Effector CD4-positive, alpha-beta T cell (primary cell): ENCODE measurements at places on chromosomes 13 and 19.

DNA sequence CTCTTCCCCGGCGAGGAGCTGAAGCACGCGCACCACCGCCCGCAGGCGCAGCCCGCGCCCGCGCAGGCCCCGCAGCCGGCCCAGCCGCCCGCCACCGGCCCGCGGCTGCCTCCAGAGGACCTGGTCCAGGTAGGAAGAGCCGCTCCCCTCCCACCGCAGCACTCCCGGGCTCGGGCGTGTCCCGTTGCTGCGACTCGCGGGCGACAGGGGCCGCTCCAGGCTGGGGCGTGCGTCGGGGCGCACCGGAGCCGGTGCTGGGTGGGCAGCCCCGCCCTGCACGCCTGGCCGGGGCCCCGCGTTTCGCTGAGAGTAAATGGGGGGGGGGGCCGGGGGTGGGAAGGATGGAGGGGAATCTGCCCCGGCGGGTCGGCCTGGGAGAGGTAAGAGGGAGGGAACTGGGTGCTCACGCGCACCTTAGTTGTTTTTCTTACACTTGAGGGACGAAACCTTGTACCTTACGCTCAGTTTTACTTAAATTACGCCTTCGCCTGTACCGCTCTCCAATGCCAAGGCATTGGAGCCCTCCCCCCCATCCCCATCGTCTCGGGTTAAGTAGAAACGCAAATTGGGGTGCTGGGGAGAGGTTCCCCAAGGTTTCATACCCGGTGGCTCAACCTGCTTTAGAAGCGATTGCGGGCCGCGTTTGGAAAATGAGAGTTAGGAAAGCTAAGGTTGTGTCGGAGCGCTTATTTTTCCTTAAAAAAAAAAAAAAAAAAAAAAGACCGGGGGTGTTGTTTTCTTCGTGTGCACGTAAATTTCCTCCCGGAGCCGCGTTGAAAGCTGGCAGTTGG, 850 bp downstream of the KLF5 start:
- DNase-seq: peak; percentile 23

DNA sequence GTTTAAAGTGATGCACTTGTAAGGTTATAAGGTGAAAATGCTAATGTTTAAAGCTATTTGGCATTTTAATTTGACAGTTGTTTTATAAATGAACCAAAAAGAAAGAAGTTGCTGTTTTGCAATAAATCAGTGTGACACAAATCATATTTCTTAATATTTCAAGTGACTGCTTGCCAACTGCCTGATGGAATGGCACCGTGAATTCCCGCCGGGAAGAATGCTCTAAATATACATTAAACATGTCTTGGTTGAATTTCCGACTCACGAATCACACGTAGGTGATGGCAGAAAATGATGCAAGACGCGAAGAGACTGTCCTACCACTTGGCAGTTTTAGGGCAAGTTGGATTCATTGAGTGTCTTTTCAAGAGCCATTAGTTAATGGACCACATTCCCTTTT, 3.1 kb upstream of the GJB2 start:
- no peak for DNase-seq

GRCh38 chr13:51562011-51562671, 22.1 kb upstream of the WDFY2 start:
- DNase-seq: no peak

- no peak for DNase-seq
These were observed 5.0 kb upstream of the ADM5 start for GRCh38 chr19:49684251-49684982.

GRCh38 chr19:50607874-50608785, 31.6 kb downstream of the SYT3 start:
- DNase-seq: peak; percentile 30

DNA sequence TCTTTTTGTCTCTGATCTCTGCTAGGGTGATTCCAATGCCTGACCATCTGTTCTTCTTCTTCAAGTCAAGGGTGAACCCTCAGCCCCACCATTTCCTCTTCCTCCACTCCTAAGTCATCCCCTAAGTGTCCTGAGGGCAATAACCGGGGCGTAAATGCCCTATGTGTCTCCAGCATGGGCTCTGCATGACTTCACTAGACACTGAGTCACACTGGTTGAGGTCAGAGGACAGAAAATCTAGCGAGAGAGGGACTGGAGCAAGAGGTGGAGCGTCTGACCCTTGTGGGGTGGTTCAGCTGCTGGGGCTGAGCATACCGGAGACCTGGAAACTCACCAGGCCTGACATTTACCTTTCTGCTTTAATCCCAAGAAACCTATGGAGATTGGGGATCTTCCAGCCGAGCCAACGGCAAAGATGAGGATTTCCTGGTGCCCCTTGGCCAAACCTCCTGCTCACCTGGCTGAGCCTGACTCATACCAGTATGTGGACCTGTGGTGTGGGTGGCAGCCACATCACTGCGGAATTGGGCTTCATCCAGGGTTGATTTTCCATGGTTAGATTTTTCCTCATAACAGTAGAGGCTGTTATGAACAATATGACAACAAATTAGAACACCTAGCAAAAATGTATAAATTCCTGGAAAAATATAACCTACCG, 26.9 kb downstream of the SCGB2B2 start:
- no peak for DNase-seq

GRCh38 chr19:49113762-49114629, at the start of gene LIN7B:
Gene LIN7B (plus strand): TSS chr19:49114370. CDS start chr19:49114405, 35 bp downstream.
- DNase-seq: peak; percentile 64

GRCh38 chr13:113298043-113298945, 1.3 kb downstream of the LAMP1 start:
- no peak for DNase-seq

- DNase-seq: no peak
These were observed 19.0 kb upstream of the PLPP2 start for GRCh38 chr19:310141-310651.

DNA sequence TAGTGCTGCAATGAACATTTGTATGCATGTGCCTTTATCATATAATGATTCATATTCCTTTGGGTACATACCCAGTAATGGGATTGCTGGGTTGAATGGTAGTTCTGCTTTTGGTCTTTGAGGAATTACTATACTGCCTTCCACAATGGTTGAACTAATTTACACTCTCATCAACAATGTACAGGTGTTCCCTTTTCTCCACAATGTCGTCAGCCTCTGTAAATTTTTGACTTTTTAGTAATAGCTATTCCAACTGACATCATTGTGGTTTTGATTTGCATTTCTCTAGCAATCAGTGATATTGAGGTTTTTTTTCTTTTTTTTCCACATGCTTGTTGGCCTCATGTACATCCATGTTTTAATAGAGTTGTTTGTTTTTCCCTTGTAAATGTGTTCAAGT, 2473.5 kb downstream of the PCDH9 start:
- DNase-seq: no peak

DNA sequence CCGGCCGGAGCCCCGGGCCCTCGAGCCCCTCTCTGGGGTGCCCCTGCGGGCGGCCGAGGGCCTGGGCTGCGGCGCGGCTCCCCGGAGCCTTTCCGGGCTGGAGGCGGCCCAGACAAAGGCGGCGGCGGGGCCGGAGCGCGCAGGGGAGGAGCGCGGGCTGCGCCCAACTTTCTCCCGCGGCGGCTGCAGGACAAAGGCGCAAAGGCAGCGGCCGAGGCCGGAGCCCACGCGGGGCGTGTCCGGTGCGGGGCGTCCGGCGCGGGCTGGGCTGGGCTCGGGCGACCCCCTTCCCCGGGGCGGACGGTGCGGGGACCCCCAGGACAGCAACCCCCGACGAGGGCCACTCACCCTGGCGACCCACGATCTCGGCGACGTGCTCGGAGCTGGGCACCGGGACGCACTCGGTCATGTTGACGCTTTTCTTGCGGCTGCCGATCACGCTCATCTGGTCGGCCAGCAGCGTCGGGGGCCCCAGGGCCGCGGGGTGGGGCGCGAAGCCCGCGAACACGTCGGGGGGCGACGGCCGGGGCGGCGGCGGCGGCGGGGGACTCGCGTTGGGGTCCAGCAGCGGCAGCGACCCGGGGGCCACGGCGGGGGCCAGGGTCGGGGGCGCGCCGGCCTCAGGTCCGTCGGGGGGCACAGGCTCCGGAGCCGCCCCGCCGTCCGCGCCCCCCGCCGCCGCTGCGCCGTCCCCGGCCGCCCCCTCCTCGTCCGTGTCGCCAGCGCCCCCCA, 843 bp downstream of the MEX3D start:
- no peak for DNase-seq

DNA sequence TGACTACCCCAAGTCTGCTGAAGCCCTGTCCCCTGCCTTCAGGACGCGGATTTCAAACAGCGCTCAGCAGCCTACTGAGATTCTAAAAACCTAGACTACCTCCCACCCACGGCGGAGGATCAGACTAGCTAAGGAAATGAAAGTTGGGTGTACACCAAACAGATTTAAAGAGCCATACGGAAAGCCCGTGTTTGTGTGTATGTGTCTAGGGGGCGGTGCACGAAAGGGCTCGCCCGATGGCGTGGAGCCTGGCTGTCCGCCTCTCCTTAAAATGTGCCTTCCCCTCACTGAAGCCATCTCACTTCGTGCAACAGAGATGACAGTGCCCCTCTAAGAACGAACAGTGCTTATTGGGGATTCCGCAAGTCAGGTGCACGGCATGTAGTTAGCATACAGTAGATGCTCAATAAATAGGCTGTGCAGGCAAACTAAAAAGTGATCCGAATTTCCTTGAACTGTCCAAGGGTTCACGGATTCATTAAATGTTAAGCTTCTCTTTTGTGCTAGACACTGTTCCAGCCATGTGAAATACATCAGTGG, 639 bp downstream of the LENG1 start:
- no peak for DNase-seq

DNA sequence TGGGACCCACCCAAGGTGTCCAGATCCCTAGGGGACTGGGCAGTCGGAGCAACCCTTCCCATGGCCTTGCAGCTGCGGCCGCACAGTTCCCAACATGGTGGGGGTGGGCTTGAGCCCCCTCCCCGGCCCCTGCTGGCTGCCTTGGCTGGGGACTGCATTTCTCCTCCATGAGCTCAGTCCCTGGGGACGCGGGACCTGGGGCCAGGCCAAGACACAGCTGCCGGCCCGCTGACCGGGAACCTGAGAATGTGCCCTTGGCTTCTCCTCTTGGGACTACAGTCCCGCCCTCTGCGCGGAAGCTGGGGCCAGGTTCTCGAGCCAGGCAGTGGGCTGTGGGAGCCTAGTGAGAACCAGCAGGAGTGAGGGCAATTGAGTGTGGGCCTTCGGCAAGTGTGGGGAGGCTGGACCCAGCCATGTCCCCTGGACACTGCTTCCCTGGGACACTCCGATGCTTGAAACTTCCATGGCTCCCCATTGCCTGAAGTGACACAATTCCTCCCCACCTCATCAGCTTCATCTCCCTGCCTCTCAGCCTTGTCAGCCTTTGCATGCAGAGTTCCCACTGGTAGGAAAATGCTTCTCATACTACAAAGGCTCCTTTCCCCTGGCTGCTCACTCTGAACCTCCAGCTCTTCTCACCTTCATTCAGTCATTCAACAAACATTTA, 13.1 kb upstream of the NOTCH3 start:
- no peak for DNase-seq

DNA sequence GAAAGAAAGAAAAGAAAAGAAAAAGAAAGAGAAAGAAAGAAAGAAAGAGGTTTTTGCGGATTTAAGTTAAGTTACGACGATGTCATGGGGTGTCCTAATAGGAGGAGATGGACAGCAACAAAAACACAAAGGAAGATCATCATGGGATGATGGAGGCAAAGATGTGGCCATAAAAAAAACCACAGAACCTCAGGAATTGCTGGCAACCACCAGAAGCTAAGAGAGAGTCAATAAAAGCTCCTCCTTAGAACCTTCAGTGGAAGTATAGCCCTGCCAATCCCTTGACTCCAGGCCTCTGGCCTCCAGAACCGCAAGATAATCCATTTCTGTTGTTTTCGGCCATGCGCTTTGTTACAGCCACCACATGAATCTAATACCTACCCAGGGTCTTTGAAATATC, 11.5 kb downstream of the PLEKHA4 start:
- DNase-seq: no peak

DNA sequence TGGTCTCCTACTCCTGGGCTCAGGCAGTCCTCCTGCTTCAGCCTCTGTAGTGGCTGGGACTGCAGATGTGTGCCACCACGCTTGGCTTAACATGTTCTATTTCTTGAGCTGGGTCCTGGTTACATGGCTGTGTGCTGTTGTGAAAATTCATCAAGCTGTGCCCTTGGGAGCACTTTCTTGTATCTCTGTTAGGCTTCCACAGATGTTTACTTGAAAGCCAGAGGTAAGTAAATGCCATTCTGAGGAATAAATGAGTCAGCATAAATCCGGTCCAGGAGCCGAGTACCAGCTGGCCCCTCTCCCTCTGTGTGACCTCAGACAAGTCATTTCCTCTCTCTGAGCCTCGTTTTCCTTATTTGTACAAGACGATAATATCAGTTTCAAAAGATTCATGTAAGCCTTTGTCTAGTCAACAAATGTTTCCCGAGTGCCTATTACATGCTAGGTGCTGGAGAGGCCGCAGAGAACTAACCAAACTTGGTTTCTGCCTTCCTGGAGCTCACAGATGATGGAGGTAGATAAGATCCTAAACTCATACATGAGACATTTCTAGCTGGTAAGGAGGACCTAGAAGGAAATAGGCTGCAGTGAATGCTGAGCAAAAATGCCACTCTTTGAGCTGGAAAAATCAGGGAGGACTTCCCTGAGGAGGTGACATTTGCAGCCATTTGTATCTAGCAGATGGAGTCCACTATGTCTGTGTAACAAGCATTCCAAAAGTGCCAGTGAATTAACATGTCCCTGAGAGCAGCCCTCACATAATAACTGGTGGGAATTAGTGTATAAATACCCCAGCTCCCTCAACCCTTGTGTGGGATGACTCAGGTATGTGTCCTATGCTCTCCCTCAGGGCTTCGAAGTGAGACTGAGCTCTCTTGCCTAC, 2.7 kb upstream of the RASAL3 start:
- peak; percentile 39 for DNase-seq

DNA sequence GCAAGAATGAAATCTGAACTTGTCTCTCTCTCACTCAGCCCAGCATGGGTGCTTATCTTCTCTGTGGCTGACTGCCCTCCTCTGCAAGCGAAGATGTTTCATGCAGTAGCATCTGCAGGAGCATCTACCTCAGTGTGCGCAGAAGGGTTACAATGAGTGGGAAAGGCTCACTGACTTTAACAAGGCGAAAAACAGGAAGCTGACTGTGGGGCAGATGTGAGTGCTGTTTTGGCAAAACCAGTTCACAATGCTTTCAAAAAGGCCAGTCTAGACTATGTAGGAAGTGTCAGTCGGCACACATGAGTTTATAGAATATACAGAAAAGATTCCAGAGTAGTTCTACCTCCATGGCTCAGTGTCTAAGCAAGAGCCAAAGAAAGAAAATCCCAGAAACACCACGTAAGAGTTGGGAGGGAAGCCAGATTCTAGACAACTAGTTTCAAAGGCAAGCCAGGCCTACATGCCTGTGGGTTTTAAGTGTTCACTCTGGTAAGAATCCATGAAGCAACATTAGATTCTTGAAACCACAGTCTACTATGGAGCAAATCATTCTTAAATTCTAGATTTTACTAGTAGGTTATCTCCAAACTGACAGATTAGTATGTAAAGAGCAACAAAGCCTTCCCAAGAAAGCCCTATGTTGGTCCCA, 124.5 kb downstream of the ABCC4 start:
- DNase-seq: no peak

DNA sequence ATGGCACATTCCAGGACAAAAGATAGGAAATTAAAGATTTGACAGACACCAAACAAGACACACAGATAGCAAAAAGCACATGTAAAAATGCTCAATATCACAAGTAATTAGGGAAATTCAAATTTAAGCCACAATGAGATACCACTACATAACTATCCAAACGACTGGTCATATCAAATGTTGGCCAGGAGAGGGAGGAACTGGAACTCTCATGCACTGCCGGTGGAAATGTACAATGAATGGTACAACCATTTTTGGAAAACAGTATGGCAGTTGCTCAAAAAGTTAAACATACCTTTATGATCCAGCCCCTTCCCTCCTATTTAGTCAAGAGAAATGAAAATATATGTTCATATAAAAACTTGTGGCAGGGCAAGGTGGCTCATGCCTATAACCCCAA, 36.8 kb upstream of the CYP2S1 start:
- DNase-seq: no peak

- no peak for DNase-seq
These were observed 293.3 kb downstream of the ZNF536 start for GRCh38 chr19:30665449-30665848.
